GM13977 (cell line): ENCODE measurements at places on chromosomes 11 and 22.

DNA sequence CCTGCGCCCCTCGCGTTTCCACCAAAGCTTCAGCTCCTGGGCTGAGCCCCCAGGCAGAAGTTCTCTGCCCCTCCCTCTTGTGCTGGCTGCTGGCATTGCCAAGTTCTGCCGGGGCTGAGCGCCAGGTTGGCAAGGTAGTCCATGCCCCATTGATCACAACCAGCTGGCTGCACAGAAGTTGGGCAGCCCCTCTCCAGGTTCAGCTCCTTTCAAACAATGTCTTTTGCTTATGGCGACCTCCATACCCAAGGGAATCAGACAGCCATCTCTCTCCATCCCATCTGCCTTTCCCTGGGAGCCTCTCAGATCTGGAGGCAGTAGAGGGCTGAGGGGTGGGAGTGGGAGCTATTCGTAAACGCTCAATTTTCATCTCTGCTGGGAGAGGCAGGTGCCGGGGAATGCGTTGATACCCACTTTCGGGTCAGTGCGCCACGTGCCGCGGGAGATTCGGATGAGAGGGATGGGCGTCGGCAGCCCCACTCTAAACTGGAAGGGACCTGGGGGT lies 1.5 kb downstream of the ADAMTS8 start:
- DNase-seq, result no peak

GRCh38 chr11:75654314-75654713 lies 14.5 kb downstream of the MAP6 start:
- peak; percentile 64 for DNase-seq

GRCh38 chr11:103546236-103546635 lies 437.0 kb downstream of the DYNC2H1 start:
- no peak for DNase-seq

DNA sequence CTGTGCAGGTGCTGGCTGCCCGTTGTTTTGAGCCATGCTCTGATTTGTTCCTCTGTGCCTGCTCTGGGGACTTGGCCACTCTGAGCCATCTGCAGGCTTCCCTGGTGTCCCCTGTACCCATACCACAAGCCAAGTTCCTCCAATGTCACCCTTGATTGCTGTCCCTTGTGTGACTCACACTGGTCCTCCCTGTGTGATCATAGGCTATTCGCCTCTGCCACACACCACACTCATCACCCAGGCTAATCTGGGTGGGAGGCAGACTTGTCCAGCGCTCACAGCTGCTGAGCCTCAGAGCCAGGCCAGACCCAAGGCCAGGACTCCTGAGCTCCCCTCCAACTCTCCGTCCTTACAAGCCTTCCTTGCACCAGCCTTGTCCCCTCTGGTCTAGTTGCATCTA lies 31.7 kb downstream of the IGF2 start:
- DNase-seq, result no peak

DNA sequence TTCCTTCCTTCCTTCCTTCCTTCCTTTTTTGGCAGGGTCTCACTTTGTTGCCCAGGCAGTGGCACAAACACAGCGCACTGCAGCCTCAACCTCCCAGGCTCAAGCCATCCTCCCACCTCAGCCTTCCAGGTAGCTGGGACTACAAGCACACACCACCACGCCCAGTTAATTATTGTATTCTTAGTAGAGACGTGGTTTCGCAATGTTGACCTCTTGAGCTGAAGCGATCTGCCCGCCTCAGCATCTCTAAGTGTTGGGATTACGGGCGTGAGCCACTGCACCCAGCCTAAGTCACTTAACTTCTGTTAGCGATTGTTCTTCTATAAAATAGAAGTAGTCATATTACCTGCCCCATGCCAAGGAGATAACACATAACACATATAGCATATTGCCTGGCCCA lies 2.8 kb upstream of the SYTL2 start:
- no peak for DNase-seq

DNA sequence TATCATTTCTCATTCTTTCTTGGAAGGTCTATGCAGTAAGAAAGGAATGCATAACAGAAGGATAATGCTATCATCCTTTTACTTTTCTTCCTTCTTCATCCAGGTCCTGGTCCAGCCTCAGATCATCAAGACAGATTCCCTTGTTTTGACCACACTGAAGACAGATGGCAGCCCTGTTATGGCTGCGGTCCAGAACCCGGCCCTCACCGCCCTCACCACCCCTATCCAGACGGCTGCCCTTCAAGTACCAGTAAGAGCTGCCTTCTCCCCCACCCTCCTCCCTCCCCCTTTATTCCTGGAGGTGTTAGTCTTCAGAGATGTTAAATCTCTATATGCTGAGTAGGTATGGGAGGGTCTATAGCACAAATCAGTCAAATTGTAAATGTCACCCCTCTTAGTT lies 37.9 kb downstream of the SREBF2 start:
- no peak for DNase-seq

- no peak for DNase-seq
These were observed 45.4 kb upstream of the SLC22A12 start for GRCh38 chr11:64545619-64546018.

DNA sequence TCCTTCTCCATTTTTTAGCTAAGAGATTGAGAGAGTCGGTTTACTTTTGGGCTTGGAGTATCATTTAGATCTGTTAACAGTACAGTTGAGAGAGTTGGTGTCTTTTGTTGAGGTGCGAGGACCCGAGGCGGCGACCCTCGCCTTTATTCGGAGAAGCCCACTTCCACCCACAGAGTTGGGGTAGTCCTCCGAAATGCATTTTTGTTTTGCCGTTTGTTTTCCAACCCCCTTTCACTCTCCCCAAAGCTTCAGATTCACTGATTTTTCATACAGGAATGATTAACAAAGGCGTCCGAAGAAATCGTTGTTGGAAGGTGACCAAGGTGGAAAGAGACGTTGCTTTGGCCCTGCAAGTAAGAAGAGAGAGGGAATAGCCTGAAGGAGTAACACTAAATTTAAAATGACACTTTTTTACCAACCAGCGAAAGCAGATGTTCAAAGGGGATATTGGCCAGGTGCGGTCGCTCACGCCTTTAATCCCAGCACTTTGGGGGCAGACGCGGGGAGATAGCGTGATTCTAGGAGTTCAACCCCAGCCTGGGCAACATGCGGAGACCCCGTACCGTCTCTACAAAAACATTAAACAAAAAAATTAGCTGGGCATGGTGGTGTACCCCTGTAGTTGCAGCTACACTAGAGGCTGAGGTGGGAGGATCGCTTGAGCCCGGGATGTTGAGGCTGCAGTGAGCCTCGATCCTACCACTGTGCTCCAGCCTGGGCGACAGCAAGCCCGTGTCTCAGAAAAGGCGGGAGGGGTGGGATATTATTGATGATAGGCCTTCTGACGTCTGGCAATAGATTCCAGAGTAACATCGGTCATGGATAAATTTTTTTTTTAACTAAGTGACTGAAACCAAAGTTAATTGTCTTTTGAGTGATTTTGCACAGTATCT lies 899 bp upstream of the RAB30 start:
- DNase-seq, result no peak

- DNase-seq, result no peak
These were observed 47.3 kb upstream of the WNT7B start for GRCh38 chr22:46024136-46024840.
